ENCODE measurements at places on chromosomes 7 and 10.

DNA sequence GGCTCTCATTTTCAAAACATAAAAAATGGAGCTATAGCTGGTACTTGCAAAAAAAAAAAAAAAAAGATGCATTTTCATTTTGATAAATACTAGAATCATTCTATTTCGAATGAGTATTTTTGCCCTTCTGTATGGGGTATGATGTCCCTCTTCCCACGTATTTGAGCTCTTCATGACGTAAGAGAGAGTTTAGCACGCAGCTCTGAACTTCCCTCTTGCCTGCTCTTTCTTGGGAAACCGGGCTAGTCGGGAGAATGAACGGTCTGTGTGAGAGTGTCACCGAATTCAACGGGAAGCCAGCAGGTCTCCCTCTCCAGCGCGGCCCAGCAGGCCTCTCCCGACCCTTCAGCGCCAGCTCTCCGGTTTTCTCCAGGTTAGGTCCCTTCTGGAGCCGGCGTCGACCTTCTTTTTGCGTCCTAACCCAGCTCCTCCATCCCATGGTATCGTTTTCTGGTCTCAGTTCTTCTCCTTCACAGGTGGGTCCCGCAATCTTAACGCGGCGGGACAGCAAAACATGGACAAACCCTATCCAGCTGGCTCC is 159.2 kb upstream of the PITRM1 start:
- DNase-seq, result no peak

DNA sequence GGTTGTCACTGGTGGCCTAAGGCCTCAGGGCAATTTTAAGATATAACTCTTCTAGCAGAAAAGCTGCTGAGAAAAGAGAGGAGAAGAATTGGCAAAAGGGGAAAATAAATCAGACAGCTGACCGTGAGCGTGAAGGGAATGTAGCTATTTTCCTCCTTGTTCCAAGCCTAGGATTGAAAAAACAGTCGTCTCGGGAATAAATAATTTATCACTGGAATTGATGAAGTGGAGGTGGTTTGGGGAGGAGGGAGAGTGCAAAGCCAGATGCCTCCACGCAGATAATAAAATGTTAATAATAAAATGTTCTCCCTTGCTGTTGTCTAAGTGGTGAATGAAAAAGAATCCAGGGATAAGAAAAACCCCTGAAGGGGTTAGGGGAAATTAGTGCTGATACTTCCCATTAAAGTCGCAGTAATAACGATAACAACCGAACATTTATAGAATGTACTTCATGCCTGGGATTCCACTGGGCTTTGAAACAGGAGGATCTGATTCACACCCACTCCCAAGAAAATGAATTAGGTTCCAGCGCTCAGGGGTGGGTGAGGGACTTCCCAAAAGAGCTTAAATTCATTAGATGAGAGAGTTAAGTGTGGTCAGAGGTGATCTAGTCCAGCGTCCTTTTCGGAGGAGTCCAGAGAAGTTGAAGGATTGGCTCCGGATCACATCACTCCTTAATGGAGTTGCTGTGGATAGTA is 27.3 kb downstream of the BAMBI start:
- no peak for DNase-seq

DNA sequence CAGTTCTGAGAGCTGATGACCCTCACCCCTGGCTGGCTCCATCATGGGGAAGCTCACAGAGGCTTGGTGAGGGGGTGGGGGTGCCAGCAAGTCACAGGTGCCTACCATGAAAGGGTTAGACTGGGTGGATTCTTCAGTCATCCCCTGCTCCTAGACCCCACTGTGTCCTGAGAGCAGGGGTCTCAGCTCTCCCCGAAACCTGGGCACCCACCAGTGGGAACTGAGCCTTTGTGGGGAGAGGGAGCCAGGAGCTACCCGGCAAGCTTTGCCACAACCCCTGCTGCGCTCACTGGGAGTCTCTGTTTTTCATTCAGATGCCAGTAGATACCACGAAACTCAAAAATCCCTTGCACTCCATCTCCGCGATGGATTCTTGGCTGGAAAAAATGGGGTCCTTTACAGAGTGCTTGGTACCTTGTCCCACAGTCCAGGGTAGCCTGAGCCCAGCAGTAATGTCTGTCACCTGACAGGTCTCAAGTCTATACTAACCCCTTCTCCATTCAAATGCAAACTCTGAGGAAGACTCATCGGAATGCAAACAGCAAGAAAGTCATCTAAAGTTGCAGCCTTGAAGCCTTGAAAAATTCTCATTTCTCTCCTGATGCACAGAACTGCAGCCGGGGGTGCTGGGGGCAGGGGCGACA is 48.9 kb upstream of the ENO4 start:
- peak; percentile 21 for DNase-seq

DNA sequence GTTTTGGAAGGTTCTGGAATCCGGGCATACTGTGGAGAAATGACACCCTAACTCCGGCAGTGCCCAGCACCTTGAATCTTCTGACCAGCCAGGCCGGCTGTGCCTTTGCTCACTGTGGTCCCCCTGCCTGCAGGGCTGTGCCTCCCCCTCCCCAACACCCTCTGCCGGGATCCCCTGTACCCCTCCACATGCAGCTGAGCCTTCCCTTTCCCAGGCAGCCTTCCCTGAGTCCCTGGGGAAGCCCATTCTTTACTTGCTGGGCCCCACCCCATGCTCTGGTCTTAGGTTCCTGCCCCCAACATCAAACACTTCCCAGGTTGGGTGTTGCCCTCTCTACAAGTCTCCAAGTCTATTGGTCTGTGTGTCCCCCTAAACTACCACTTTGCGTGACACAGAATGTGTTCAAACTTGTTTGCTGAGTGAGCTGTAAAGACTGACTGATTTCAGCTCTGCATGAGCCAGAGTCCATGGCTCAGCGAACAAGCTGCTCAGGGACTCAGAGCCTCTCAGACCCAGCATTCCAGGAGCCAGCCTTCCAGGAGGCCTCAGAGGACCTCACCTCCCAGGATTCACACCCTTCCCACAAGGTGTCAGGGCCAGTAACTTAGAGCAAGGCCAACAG is 31.6 kb downstream of the CALML5 start:
- DNase-seq, result no peak

DNA sequence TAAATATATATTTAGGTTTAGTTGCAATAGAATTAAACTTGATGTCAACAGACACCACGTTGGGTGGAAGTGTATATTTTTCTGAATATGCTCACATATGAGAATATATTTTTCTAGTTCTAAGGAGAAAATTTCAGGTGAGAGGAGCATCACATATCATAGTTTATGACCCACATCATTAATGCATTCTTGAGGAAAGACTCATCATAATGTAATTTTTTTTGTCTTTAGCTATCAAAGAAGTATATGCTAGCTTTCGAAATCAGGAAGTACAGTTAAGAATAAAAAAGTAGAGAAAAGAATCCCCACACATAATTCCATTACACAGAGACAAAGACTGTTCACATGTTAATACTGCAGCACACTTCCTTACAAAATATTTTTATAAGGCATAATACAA is 30.4 kb downstream of the A1CF start:
- no peak for DNase-seq

- no peak for DNase-seq
Observed at GRCh38 chr10:12602521-12602920, 253.2 kb downstream of the CAMK1D start.

GRCh38 chr7:81111781-81112540 is 193.1 kb upstream of the SEMA3C start:
- no peak for DNase-seq

GRCh38 chr10:107054469-107055156 is 109.9 kb downstream of the SORCS1 start:
- DNase-seq, result no peak

DNA sequence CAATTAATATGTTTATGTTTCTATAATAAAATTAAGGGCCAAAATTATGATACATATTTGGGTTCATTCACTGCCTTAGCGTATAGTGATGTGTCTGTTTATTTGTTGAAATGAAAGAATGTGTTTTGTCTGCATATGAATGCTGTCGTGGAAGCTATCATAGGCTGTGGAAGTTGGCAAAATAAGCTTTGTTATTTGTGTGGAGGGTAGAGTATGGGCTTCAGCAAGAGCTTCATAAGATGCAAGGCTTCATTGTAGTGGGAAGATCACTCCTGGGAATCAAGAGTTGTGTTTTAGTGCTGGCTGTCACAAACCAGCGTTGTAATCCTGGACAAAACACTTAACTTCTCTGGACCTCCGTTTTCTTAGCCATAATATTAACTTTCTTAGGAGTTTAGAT is 2.5 kb downstream of the SLK start:
- DNase-seq, result no peak

DNA sequence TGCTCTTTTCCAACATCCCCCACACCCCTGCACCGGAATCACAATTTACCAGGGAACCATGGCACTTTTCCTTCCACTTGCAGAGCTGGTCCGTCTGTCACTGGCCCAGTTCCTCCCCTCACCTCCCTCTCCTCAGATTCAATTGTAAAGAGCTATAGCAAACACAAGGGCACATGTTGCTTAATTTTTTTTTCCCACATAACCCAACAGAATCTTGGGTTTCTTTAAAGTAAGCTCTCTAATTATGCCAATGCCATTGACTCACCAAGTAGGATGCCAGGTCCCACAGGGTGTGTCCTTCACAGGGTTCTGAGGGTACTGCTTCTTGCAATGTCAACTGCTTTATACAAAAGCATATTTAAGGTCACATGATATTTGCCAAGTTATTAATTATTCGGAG is 262.2 kb downstream of the AUTS2 start:
- DNase-seq, result no peak

GRCh38 chr7:157683747-157684156 is 346.9 kb downstream of the DNAJB6 start:
- peak; percentile 50 for DNase-seq

DNA sequence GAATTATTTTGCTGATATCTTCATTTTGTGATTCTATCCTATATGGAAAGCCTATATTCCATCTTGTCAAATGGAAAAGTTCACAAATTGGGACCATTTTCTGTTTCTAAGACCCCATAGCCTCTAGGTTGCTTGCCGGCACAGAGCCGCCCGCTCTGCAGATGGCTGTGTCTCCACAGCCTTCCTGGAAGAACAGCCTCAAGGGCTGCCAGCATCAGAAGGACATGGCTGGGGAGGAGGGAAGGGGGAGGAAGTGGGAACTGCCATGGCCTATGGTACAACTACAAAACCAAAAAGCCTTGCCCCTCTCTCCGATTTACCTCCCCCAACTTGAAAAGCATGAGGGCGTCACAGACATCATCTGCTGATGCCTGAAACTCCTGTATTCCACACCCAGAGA is 75.9 kb downstream of the LANCL2 start:
- DNase-seq, result no peak

- no peak for DNase-seq
Observed at GRCh38 chr10:126568809-126569385, 101.6 kb downstream of the C10orf90 start.

DNA sequence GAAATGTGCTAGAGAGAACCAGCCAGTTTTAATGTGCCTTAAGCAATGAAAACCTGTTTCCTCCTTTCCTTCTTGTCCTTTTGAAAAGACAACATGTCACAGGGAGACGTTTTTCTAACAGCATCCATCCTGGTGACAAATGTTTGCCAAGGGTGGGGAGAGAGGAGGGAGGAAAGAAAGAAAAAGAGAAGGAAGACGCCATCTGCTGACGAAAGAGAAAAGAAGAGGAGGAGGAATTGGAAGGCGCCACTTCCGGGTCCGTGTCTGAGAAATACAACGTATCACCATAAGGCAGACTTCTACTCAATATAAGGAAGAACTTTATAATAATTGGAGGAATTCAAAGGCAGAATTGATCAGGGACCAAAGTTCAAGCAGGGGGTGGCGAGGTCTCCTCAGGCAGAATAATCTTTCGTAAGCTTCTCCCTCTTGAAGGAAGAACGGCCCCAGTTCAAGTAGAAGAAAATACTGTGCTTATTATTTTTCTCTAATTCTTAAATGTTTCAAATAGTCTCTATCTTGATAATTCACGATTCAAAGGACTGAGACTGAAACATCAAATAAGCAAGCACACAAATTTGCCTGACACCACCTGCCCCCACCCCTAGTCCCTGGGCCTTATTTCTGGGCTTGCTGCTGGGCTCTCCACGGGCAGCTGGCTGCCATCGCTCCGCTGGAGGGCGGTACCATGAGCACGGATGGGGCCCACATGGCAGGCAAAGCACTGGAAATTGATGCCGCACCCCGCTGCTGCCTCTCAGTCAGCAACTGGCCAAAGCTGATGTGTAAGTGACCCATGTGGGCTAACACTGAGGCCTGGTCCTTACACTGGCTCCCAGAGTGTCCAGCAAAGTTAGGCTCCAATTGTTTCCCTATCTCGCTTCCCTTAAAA is 273.7 kb upstream of the KLF14 start:
- DNase-seq, result no peak

Measured in sciatic nerve (tissue), 2 donors.